ENCODE measurements at places on chromosomes 11 and 22.

DNA sequence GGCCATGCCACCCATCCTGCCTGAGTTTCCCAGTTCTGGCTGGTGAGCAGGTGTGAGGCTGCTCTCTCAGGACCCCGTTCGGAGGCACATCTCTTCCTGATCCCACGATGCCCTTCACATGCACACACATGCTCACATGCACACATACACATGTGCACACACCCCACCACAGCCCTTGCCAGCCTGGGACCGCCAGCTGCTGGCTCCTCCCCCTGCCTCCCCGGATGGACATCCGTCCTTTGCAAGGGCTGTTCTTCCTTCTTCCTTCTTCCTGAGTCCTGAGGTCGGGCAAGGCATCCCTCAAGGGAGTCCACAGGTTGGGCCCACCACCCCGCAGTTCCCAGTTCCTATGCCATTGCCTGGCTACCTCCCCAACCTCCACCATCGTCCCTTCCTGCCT, 10.5 kb upstream of the CDKN1C start:
- no peak for DNase-seq

GRCh38 chr11:128695539-128696221, 1.8 kb downstream of the FLI1 start:
- DNase-seq = no peak

GRCh38 chr11:117829369-117829725, 4.8 kb upstream of the FXYD2 start:
- no peak for DNase-seq

DNA sequence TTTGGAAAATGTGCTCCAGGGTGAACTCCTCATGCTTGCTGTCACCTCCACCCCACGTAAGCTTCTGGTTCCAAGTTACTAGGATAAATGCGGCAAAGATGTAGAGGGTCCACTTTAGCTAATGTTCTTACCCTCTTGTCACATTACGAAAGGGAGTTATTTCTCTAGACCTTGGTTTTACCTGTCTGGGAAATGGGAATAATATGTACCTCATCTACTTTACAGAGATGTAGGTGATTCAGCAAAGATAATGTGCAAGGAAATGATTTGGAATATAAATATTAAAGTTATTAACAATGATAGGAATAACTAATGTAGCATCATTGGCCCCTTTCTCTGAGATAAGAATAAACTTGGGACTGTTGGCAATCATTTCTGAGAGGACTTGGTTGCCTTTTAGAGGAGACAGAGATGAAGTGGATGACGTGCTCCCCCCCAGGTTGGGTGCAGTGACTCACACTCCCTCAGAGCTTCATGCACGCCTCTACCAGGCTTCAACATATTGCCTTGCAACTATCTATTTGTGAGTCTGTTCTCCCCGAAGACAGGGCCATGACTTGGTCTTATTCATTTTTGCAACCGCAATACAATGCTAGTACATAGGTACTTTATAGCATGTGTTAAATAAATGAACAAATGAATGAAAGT, 97.1 kb downstream of the ME3 start:
- no peak for DNase-seq

DNA sequence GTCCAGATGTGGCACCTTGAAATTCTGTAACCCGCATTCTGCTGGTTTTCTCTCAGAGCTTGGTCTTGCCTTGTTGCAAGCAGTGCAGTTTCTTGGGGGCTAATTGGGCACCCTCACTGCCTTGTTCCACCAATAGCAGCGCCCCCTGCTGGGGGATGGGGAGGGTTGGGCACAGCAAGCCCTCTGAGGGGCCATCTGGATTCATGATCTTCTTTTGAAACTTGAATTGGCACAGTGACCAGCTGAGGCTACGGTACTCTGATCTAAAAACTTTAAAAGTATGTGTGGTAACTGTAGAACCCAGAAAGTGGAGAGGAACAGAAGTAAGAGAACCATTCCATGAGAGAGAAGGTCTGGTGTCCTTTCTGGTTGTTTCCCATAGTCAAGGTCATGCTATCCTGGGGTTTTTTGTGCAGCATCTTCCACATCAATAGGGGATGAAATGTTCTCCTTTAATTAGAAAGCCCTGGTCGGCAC, 64.2 kb downstream of the MED15 start:
- DNase-seq = no peak
